ENCODE measurements at places on chromosomes 12 and 14.

- DNase-seq = no peak
These were observed 27.9 kb downstream of the ACTN1 start for GRCh38 chr14:68951035-68951797.

- DNase-seq = no peak
These were observed 31.7 kb upstream of the NINJ2 start for GRCh38 chr12:694734-695503.

DNA sequence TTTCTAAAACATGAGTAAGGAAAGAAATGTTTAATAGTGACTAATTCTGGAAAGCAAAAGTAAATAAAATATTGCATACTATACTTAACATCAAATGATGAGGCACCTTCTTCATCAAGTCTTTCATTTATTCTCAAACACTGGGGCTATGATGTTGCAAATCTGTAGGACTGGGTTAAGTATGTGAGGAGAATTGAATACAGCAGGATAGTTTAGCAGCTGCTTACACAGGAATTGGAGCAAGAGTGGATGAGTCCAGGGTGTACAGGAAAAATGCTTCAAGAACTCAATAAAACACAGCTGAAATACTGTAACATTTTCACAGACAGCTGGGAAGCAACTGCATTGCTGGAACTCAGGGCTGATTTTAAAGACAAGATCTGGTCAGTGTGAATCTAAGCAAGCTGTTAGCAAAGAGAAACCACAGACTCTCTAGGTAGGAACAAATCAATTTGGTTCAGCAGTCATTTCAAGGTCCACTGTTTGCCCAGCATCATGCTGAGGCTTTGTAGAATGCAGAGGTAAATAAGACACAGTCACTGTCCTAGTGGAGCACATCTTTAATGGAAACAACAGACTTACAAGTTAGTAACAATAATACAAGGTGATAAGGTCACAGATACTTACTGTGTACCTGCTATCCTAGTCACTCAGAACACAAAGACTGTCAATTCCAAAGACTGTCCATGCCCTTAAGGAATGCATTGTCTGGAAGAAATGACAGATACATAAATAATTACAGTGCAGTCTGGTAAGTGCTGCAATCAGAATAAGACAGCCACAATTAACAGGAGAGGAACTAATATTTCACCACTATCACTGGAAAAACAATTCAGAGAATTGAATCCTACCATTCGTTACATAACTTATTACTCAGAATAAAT lies 96.8 kb upstream of the DACT1 start:
- no peak for DNase-seq

DNA sequence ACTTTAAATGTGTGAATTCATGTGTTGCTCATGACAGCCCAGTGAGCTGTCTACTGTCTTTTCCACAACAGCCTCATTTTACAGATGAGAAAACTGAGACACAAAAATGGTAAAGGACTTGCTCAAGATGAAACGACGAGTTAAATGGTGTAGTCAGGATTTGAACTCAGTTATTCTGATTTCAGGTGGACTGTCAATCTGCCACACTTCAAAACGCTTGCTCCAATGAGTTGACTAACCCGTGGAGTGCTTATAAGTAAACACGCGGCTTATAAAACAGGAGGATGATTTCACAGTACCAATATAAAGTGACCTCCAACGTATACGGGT lies 652 bp upstream of the POLE2 start:
- no peak for DNase-seq

Data from smooth muscle cell of the brain vasculature (primary cell).